ENCODE measurements at places on chromosomes 6 and 20.

DNA sequence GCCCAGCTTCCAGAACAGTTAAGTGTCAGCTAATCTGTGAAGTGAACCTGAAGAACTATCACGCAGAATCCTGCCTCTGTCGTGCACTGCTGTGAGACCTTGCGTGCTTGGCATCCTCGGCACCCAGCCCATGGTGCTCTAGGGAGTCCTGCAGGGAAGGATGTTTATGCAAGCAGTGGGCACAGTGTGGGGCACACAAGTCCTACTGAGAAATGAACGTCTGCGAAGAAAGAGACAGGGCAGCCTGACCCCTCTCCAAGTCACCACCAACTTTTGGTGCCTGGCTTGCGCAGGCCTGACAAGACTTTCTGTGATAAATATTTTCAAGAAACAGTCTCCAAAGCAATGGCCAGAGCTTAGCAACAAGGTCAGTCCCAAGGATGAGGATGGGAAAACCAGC is 68.0 kb downstream of the MYH7B start:
- no peak for DNase-seq

- no peak for DNase-seq
These were observed 5.5 kb downstream of the REV3L start for GRCh38 chr6:111477481-111477938.

GRCh38 chr6:146896062-146896813 is 297.5 kb downstream of the ADGB start:
- no peak for DNase-seq

GRCh38 chr6:111850295-111850937 is 22.8 kb downstream of the FYN start:
- no peak for DNase-seq

GRCh38 chr20:1618479-1618878 is 1.3 kb downstream of the SIRPB1 start:
- DNase-seq: no peak
